ENCODE measurements at places on chromosomes 1 and 21.

- no peak for DNase-seq
Measured at GRCh38 chr1:236393681-236394481, at the start of gene EDARADD. TSS of gene EDARADD (plus strand) at chr1:236394286. CDS start at chr1:236394445, 159 bp downstream.

DNA sequence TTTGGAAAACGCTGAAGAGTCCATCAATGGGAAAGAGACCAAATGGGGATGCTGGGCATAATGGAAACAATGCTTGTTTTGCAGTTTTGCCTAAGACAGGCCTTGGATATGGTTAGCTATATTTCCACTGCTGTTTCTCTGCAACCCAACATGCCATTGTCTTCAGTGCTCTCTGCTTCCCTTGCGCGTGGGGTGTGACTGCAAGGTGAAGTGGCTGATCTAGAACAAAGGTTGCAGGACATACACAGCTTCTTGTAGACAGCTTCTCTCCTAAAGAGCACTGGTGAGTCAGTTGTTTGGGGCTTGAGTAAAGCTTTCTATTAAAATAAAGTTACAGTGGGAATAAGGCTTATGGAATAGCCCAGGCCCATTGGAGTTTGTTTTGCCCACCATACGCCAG, 33.0 kb downstream of the RUNX1 start:
- DNase-seq: no peak

GRCh38 chr1:51966559-51966958, 23.9 kb downstream of the RAB3B start:
- DNase-seq: no peak

- no peak for DNase-seq
Measured at GRCh38 chr1:78490861-78491450, at the start of gene PTGFR. TSS of gene PTGFR (plus strand) at chr1:78490974. CDS start at chr1:78492744, 1,770 bp downstream.

GRCh38 chr1:118535901-118536300, 350.9 kb upstream of the SPAG17 start:
- DNase-seq: no peak

DNA sequence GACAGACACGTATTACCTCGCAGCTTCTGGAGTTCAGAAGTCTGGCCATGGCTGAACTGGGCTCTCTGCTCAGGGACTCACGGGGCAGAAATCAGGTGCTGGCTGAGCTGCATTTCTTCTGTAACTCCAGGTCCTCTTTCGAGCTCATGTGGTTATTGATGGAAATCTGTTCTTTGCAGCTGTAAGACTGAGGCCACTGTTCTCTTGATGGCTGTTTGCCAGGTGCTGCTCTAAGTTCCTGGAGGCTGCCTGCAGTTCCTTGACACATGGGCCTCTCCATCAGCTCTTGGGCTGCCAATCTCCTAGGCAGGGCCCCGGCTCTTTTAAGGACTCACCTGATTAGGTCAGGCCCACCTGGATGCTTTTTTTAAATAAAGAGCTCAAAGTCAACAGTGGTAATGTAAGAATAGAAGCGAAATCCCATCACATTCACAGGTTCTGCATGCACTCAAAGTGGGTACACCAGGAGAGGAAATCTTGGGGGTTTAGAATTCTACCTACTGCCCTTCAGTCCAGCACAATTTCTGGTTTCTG, 139.1 kb downstream of the KAZN start:
- no peak for DNase-seq

- DNase-seq: no peak
Measured at GRCh38 chr1:185539277-185539943, 194.8 kb upstream of the HMCN1 start.

GRCh38 chr1:205477759-205478247, 22.0 kb upstream of the BLACAT1 start:
- DNase-seq: no peak

DNA sequence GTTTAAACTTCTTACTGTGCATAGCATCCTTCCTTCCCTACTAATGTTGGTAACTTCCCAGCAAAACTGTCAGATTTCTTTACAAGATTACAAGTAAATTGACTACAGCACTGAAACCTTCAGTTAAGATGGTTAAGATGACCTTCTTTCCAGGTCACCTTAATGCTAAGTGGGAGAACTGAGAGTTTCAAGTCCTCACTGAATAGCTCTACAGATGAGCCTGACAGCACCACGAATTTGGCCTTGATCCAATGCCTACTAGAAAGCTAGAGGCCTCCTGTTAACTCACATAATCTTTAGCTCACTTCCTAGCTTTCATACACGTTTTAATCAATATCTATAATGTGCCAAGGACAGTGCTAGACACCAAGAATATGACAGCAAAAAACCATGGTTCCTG, 276.0 kb upstream of the PLD5 start:
- no peak for DNase-seq

- DNase-seq: no peak
Measured at GRCh38 chr1:7390604-7391000, 380.5 kb upstream of the VAMP3 start.

DNA sequence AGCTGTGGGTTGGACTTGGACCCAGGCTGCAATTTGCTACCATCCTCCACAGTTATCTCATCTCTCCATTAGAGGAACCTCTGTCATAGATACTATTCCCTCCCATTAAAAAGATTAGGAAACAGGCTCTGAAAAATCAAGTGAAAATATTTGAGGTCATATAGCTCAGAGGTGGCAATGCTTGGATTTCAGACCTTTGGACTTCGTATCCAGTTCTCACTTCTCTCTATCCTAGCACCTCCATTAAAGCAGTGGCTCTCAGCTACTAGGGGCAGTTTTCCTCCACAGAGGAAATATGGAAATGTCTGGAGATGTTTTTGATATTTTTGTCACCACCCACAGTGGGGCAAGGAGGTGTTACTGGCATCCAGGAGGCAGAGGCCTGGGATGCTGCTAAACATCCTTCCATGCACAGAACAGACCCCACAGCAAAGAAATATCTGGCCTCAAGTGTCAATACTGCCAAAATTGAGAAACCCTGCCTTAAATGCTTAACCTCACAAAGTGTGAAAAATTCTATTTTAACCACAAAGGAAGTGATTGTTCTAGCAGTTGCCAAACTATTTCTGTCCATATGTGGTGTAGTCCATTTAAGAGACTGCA, 54.1 kb downstream of the C8A start:
- DNase-seq: no peak

GRCh38 chr1:28915031-28915895, 894 bp downstream of the EPB41 start:
- DNase-seq: peak; percentile 16

GRCh38 chr1:24930260-24931145, at the start of gene RUNX3:
TSS of gene RUNX3 (minus strand) at chr1:24930276. CDS start at chr1:24929868, 408 bp downstream.
- DNase-seq: no peak

- no peak for DNase-seq
Measured at GRCh38 chr1:114339379-114339778, 171.6 kb downstream of the TRIM33 start.

DNA sequence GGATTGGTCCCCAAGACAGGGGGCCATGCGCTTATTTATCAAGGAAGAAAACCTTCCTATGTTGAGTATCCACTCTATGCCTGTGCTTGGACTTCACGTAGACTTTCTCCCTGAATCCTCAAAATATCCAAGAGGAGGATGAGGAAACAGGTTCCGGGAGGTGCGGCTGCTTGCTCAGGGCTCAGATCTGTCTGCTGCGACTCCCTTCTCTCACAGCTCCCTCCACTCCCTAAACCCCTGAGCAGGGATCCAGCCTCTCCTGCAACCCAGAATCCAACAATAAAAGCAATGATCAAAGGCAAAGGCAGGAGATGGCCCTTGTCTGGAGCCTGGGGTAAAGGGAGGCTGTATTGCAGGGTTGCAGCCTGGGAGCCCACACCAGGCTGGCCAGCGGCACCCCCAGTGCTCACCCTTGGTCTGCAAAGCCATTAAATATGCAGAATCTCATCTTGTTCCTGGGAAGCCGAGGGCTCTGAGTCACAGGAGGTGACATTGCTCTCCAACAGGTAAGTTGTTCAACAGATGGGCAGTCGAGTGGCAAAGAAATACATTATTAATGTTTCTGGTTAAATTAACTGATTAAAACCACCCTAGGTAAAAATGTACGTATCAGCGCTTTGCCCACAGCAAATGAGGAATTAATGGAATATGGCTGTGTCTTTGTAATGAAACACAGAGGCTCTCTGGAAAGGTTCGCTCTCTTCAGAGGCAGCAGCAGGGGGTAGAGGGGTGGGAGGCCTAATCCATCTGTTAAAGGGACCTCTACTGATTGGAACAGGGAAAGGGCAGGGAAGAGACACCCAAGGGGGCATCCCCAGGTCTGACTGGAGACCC, 111.5 kb downstream of the GRIK3 start:
- no peak for DNase-seq

- DNase-seq: no peak
Measured at GRCh38 chr1:117138106-117138505, 16.6 kb upstream of the TRIM45 start.

- no peak for DNase-seq
Measured at GRCh38 chr1:223230161-223230881, 87.3 kb upstream of the TLR5 start.

DNA sequence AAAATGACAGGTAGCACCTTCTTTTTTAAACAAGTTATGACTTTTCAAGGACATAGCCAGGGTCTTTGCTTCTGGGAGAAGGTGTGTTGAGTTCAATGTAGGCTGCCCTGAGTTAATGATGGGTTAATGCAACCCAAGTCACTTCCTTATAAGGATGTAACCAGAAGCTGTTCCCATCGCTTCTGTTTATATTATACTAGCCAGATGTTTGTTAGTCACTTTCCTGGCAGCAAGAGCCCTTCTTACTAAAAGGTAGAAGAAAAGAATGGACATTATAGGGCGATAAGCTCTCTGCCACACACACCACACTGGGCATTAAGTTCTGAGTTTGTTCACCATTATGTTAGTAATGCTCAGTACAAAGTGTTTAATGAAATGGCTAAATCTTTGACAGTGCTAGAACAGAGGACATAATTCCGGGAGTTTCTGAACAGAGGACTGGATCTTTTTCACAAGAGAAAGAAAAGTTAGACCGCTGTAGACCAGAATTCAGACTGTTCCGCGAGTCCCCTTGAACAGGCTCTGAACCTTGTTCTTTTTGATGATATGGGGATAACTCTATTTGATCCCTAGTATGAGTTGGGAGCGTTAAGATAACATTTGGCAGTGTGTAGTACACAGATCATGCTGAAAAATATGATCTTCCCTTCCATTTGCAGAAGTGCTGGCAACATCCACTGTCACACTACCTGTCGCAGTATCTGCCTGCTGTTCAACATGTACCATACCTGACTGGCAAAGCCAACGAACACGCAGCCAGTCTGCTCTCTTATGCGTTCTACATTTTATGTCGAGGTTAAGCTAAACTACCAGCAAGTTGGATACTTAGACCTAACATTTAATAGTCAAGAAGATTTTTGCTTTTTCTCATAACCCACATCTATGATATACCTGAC, 41.0 kb downstream of the DEGS1 start:
- peak; percentile 39 for DNase-seq

DNA sequence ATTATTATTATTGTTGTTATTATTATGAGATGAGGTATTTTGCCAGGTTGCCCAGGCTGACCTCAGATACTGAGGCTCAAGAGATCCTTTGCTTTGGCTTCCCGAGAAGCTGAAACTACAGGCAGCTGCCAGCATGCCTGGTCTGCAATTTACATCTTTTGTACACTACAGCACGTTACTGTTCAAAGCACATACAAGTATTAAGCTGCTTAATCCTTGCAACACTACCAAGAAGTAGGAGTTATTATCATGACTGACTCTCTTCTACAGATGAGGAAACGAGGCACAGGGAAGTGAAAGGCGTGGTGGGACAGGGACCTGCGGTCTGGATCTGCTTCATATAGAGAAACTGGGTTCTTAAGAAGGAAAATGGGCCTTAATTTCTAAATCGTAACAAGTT, 11.6 kb downstream of the ERG start:
- DNase-seq: no peak

DNA sequence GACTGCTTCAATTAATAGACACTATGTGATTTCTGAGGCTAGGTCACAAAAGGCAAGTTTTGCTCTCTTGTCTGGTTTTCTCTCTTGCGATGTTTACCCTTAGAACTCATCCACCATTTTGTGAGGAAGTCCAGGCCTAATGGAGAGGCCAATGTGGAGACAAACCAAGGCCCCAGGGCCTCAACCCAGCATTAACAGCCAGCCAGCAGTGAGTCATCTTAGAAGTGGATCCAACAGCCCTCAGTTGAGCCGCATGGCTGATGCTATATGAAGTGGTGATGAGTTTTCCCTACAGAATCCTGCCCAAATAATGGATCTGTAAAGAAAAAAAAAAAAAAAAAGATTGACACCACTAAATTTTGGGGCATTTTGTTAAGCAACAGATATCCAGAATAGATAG, 95.1 kb downstream of the DNTTIP2 start:
- DNase-seq: no peak

GRCh38 chr1:234559902-234560676, 49.9 kb downstream of the IRF2BP2 start:
- no peak for DNase-seq

DNA sequence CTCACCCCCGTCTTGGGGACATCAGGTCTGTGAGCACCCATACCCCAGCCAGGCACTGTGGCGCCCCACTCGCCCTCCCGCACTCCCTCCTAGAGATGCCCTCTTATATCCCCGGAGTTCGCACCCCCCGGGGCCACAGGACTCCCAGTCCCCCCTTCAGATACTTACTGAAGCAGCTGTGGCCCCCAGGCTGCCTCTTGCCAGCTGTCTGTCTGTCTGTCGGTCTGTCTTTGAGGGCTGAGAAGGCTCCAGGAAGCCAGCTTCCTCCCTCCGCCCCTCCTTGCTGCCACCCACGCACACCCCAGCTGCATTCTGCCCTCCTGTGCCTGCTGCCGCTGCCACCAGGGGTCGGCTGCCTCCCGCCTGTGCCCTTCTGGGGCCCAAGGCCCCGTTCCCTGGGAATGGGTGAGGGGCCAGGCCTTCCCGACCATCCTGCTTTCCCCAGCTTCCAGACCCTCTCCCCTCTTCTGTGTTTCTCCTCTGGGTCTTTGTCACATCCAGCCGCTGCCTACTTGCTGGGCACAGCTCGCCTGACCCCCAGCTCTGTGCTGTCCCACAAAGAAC, at the start of gene PTPN7:
Gene PTPN7, minus strand, starts transcription at position 226 of the 564 bp plus-strand sequence. CDS start 1,200 bp downstream, outside the sequence.
- DNase-seq: no peak

- DNase-seq: no peak
Measured at GRCh38 chr1:69648486-69648885, 80.8 kb downstream of the LRRC7 start.

GRCh38 chr1:222829868-222830267, 15.0 kb downstream of the DISP1 start:
- DNase-seq: no peak

All from brain pericyte (primary cell).